ENCODE measurements at places on chromosomes 1 and 21.

GRCh38 chr21:29975776-29976175 is 36.0 kb upstream of the GRIK1 start:
- DNase-seq, result no peak

- peak; percentile 44 for DNase-seq
These were observed 1.3 kb downstream of the TGFBR3 start for GRCh38 chr1:91884459-91885212.

DNA sequence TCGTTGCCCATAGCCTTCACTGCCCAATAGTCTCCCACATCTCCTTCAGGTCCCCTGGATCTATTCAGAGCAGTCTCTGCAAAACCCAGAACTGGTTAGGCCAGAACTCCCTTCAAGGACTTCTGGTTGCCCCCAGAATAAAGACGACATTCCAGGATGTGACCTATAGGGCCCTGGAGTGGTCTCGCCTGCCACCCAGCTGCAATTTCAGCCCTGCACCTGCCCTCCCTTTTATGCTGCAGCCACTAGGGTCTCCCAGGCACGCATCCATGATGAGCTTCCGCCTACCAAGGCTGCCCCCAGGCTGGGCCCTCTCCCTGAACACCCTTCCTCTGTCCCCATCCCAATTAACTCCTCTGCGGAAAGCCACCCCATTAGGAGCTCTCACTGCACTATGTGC is 7.2 kb upstream of the TSPEAR start:
- peak; percentile 10 for DNase-seq

GRCh38 chr1:186996816-186997215 is 168.1 kb downstream of the PLA2G4A start:
- no peak for DNase-seq

GRCh38 chr1:219926363-219926998 is 1.9 kb downstream of the SLC30A10 start:
- DNase-seq, result no peak

- no peak for DNase-seq
These were observed 719 bp downstream of the EYA3 start for GRCh38 chr1:28087614-28088167.

DNA sequence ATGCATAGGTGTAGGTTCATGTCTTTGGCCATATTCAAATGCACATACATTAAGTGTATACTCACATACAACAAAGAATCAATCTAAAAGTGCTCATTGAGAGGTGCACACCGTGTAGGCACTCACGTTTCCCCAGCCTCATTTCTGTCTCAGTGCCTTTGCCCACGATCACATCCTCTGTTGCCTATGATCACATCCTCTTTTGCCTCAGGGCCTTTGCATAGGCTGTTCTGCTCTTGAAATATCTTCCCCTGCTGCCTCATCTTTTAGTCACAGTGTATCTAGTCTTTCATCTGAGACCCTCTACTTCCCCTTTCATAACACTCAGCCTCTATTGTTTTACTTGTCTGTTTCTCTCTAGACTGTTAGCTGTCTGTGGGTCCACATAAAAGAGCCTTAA is 69.3 kb downstream of the FOXD2 start:
- no peak for DNase-seq

DNA sequence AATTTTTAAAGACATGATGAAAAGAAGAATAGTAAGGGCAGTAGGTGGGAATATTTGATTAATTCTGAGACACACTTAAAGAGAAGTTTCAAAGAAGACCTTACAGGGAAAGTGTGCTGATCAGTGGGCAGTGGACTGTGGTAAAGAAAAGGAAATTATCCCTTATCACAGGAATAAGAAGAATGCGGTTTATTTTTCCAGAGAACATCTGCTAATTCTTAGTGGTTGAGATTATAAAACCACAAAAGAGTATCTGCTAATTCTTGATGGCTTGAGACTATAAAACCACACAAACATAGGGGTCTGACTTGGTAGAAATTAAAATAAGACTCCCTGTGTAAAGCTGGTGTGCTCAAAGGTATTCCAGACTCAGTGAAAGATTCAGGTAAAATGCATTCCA is 60.0 kb upstream of the KCTD3 start:
- DNase-seq, result no peak

DNA sequence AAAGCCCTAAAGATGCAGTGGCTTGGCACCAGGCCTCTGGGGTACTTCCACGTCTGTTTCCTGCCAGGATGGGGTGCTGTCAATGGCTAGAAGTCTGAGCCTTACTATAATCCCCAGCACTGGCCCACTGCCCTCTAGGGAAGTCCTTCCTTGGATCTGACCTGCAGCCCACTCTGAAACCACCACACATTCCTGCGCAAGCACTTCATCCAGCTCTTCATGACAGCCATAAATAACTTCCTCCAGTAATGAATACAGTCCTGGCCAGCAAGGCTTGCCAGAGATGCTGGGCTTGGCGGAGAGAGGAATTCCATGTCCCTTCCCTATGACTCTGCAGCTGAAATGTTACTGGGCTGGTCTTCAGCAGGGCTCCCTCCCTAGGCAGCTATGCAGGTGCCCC is 32.6 kb downstream of the ALPL start:
- DNase-seq, result peak; percentile 79

DNA sequence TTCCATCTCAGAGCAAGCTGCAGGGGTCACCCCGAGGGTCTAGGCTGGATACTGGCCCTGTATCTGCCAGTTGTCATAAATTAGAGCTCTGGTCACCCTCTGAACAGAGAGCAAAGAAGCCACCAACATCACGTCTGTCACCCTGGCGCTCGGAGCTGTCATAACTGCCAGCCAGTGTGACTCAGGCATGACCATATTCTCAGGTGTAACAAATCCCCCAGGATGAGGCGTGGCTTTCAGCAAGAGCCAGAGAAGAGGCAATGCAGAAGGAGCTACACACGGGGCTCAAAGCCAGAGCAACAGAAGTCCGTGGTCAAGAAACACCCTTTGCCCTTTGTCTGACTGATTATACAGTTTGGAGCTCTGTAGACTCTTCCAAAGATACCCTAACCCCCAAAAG is 40.0 kb downstream of the PRAMEF20 start:
- no peak for DNase-seq

DNA sequence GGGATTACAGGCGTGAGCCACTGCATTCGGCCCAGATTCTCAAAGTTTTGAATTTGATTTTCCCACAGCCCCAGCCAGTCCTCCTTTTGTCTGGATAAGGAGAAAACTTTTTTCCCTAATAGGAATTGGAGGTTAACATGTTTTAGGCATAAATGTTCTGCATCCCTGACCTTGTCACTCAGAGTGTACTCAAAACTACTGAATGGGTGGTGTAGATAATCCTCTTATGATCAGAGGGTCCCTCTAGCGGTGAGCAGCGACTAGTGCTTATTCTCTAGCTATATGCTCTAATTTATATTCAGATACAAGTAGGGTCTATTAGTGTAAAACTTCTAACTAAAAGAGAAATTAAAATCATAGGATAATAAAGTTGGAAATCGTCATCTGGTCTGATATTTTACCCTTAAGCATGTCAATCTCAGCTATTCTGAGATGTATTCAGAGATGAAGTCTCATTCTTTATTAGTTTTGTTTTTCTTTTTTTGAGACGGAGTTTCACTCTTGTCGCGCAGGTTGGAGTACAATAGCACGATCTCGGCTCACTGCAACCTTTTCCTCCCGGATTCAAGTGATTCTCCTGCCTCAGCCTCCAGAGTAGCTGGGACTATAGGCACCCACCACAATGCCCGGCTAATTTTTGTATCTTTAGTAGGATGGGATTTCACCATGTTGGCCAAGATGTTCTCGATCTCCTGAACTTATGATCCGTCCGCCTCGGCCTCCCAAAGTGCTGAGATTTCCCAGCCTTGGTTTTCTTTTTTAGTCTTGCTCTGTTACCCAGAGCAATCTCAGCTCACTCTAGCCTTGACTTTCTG is 2.7 kb upstream of the PSMD4 start:
- DNase-seq, result peak; percentile 53

GRCh38 chr1:150564051-150564991 is 15.1 kb downstream of the MCL1 start:
- DNase-seq, result no peak

DNA sequence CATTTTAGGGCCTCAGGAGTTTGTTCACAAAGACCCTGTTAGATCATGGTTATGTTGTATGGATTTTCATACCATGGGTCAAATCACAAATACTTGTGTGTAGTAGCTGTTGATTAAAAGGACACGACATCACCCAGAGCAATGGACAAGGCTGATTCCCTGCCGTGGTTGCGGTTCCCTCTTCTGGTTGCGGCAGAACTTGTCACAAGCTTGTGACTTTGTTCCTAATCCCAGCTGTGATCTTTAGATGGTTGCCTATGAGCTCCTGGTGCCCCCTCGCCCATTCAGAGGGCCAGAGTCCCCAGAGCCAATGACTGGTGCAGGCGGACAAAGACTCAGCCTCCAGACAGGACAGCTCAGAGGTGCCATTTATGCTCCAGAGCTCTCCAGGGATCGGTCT is 11.8 kb upstream of the SDHB start:
- no peak for DNase-seq

DNA sequence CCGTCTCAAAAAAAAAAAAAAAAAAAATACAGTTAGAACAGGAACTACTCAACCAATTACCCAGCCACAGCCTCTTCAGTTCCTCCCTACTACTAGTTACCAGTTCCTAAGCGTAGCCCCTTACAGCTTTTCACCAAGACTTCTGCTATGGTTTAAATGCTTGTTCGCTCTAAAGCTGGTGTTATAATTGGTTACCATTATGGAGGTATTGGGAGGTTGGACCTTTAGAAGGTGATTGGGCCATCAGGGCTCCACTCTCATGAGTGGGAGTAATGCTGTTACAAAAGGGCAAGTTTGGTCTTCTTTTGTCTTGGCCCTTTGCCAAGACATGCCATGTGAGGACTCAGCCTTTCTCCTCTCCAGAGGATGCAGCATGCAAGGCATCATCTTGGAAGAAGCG is 3.0 kb upstream of the SMPDL3B start:
- no peak for DNase-seq

- no peak for DNase-seq
These were observed 47.9 kb downstream of the SMYD3 start for GRCh38 chr1:246459221-246459620.

DNA sequence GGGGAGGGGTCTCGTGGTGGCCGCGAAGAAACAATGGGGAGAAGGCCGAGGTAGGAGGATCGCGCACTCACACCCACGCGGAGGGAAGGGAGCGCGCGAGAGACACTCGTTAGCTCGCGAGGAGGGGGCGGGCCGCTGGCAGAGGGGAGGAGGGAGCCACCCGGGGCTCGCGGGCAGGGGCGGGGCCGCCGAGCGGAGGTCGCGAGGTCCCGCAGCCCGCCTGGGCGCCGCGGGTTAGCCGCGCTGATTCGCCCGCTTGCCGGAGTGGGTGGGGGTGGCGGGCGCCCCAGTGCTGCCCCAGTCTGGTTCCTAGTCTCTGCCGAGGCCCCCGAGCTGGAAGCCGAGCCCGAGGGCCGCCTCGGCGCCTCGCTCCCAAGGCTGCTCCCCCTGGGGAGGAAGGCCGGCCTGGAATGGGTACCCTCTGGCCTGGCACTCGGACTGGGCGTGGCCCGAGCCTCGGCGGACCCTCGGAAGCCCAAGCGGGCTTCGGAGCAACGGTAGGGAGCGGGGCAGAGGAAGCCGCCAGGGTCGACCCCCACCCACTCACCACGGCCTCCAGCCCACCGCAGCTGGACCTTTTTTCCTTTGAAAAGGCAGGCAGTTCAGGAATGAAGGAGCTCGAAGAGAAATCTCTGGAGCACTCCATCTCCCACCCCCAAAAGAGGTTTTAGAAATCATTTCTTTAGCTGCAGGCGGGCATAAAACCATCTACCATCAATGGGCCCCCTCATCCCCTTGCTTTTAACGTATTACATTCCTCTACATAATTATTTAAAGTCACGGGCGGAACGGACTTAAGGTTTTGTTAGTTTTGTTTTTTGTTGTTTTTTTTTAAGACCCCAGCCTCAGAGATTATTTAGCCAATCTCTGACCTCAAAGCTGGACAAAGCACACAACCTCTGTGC is 722 bp upstream of the TUT4 start:
- peak; percentile 95 for DNase-seq

DNA sequence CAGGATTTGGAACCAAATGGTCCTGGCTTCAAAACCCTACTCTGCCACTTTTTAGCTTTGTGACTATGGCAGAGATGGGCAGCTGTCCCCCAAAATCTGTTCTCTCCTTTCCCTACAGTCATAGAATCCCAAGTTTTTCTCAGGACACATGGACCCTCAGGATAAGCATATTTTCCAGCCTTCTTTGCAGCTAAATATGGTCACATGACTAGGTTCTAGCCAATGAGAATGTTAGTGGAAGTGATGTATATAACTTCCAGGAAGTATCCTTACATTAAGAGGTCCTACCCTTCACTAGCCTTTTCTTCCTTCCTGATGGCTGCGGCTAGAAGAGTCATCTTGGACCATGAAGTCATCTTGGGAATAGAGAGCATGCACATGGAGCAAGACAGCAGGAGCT is 5.9 kb downstream of the IGSF3 start:
- no peak for DNase-seq

DNA sequence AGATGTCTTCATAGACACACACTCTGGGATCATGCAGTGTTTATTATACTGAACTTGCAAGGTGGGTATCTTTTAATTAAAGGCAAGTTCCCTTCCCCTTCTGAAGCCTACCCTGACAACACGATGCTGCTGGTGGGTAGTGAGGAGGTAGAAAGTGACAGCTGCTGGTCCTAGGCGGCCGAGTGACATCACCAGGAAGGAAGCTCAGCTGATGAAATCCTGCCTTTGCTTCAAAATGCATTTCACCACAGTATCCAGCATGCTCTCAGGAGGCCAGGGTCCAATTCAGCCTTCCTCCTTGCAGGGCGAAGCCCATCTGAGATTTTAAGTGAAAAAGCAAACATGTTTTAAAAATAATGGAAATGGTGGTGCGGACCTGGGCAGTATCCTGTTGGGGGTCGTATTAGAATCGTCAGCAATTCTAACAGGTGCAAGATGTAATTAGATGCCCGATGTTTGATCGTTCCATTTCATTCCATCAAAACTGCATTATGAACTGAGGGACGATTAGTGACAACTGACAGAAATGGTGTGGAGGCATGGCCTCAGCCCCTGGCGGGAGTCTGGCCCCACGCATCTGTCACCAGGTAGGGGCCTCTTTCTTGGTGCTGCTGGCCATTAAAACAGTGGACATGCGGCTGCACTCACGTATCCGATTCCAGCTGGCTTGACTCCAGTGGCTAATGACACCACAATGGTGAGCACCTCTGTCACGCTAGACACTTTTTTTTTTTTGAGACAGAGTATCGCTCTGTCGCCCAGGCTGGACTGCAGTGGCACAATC is 324.8 kb upstream of the C1orf174 start:
- DNase-seq, result no peak

DNA sequence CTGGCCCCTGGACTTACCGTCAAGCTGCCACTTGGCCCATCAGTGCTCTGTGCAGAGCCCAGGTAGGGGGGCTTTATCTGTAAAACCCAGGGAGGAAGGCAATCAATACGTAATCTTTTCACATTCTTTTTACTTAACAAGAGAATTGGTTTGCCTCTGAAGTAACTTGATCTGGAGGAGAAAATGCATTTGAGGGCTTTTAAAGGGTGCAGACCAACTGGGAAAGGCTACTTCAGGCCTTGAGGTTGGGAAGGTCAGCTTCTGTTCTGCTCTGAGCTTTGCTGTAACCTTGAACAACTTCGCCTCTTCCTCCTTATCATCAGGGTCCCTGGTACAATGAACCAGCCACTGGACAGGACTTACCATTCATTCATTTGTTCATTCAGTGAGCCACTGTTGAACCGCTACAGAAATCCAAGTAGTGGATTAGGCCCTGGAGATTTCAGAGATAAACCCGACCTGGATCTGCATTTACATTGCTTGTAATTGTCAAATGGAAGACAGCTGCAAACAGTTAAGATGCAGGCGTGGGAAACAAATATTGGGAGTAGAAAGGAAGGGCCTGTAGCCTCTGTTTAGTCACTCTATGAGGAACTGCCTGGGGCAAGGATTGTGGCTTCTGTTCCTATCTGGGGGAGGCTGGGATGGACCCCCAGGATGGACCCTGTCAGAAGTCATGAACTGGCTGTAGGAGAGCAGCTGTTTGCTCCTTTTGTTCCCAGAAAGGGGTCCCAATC is 90.9 kb downstream of the MAN1C1 start:
- no peak for DNase-seq
